Activated CD4-positive, alpha-beta T cell treated with anti-CD3 and anti-CD28 coated beads, Interleukin-2, amount 10 ng/mL, durations not matched to agents 24 days and 14 days (primary cell): ENCODE measurements at places on chromosomes 1 and 21. TPM values are rescaled to one million over a fixed set of nuclear protein-coding genes. Genes with fewer than 3 reads are reported as not detected.

GRCh38 chr1:180168786-180169639 lies 14.3 kb downstream of the QSOX1 start:
- peak; percentile 78 for DNase-seq

DNA sequence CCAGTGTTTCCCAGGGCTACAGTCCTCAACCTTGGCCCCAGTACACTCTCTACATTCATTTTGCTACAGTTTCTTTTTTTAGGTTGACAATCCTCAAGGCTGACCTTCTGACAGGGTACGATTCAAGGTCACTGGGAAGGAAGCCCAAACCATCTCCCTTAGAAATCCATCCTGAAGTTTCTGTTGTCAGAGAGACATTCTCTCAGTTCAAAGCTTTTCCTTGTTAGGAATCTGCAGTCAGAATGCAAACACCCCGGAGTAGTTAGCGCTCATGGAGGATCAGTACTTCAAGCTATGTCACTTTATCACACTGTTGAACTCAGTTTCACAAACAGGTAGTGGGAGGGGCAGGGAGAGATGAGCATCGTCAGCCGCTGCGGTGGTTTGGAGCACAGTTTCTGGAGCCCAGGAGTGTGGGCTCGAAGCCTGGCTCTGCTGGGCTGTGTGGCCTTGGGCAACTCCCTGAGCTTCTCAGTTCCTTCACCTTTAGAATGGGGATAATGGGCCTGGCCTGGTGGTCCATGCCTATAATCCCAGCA lies 4.2 kb downstream of the SLC2A5 start:
- no peak for DNase-seq

NBPF19 gene
- 18.1 and 18.8 TPM in 2 replicates for total RNA-seq

- DNase-seq, result no peak
Observed at GRCh38 chr21:18715606-18716005, 312.0 kb upstream of the TMPRSS15 start.

DNA sequence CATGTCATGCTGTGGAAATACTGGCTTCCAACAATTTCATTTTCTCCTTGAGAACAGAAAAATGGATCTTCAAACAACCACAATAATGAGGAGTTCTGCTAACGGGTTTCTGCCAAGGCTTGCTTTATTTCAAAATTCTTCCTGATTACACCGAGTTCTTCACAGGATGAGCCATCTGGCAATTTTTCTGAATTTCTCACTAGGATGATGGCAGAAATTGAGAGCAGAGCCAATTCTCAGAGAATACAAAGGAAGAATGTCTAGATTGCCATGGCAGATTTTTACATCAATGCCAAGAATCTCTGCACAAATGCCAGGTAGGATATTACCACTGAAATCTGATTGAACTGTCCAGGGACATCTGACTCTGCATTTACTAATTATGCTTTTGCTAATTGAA lies 619.0 kb upstream of the CHRM3 start:
- DNase-seq, result no peak

GRCh38 chr1:113231866-113232265 lies 158.4 kb upstream of the MAGI3 start:
- DNase-seq, result no peak

GRCh38 chr1:167077128-167077867 lies 12.9 kb downstream of the GPA33 start:
- DNase-seq, result no peak

DNA sequence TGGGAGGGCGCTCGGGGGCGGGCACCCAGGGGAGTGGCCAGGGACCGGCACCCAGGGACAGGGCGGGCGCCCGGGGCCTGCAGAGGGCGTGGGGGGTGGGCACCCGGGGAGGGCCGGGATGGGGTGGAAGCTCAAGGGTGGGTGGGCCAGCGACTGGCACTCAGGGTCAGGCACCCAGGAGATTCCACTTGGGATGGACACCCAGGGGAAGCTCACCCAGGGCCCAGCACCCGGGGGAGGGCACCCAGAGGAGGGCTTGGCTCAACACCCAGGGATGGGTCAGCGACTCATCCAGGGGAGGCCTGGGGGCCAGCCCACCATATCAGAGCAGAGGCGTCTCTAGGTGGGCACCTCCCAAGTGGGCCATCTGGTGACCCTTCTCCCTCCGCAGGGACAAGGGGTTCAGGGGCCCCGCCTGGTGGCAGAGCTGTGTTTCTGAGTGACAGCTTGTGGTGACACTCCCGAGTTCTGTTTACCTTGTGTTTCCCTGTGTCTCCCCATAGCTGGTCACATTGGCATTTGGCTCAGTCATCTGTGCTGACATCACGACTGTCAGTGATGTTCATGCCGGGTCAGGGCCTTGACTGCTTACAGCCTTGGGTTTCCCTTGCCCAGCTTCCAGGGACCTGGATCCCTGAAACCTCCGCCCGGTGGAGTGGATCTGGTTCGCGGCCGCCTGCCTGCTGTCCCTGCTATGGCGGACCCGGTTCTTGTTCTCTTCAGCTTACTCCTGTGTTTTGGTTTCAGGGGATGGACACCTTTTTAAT lies 749 bp downstream of the IBA57 start:
- DNase-seq, result peak; percentile 88

GRCh38 chr1:186736971-186737685 lies 56.9 kb upstream of the PTGS2 start:
- DNase-seq, result no peak

PDZK1 gene
- 0.16 TPM in 1 of 2 replicates, not detected in the other for total RNA-seq

HHIPL2 gene
- total RNA-seq, result 0.19 and 0.82 TPM in 2 replicates

DNA sequence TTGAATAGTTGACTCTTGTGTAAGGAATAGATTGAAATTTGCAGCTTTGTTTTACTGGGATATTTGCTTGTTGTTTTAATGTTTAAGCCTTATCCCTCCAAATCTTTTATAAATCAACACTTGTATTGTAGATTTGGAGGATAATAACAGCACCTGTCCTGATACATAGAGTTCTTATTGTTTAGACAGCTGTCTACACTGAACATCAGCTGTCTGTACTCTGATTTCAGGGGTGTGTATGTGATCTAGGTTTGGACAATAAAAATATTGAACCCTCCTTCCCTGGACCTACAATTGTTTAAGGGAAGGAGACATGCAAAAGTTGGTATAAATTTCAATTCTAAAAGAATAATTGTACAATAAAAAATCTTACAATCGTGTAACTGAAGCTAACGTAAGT lies 48.3 kb upstream of the DPH5 start:
- no peak for DNase-seq

- no peak for DNase-seq
Observed at GRCh38 chr1:15296585-15297321, 49.7 kb downstream of the FHAD1 start.

- no peak for DNase-seq
Observed at GRCh38 chr1:230892018-230892491, 23.7 kb upstream of the C1orf198 start.

DNA sequence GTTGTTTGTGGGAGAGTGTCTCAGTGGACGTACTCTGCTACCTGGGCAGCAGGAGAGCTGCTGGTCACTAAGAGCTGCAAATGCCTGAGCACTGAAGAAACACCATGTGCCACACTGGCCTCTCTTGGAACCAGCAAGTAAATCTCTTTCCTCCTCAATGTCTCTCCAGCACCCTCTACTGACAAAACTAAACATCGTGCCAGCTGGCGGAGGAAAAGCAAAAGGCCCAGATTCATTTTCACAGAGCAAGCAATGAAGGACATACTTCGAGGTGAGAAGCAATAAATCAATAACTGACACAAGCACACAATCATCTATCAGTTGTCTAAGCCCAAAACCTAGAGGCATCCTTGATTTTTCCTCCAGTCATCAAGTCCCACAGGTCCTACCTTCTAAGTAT lies 78.1 kb downstream of the RERE start:
- DNase-seq, result no peak

WNT3A gene
- not detected in 2 replicates for total RNA-seq

DNA sequence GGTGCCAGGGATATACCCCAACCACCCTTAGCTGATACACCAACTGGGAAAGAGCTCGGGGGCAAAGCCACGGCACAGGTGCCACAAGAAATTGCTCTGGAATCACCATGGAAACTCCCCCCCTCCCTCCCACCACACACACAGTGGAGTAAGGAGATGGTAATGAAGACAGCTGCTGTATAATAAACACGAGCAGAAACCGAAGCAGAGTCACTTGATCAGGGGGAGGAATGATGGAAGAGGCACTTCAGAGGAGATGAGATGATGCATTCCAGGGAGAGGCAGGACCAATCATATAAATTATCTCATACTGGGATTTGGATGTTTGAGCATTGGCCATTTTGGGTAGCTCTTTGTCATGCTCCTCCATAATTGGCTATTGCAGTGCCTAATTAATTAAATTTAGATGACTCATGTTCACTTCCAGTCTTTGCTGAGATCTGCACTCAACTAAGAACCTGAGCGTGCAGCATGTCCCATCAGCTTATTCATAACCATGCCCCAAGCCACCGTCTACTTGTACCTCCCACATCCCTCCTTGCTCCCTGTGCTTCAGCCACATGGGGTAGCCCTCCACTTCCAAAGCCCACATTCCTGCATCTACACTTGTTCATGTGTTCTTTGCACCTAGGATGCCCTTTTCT lies 189.5 kb downstream of the ZSCAN20 start:
- no peak for DNase-seq

DNA sequence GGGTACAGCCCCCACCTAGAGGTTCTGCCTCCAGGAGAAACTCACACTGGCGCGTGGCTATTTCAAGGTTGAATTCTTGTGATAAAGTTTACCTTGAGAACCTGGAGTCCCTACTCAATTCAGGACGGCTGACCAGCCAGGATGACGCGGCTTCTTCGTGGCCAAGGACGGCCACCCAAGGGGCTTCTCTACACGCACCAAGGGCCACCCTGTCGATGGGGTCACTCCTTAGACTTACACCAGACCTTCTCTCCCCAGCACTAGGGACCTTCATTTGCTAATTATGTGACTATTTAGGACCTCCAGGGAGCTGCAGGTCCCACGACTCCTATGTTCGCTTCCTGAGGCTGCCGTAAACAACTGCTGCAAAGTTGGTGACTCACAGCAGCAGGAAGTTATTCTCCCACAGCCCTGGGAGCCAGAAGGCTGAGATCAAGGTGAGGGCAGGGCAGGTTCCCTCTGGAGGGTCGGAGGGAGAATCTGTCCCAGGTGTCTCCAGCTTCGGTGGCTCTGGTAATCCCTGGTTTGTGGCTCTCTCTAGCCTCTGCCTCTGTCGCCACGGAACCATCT lies 135.9 kb downstream of the NPHP4 start:
- DNase-seq, result no peak

TCP10L gene
- total RNA-seq, result 0.58 and 1.1 TPM in 2 replicates

DNA sequence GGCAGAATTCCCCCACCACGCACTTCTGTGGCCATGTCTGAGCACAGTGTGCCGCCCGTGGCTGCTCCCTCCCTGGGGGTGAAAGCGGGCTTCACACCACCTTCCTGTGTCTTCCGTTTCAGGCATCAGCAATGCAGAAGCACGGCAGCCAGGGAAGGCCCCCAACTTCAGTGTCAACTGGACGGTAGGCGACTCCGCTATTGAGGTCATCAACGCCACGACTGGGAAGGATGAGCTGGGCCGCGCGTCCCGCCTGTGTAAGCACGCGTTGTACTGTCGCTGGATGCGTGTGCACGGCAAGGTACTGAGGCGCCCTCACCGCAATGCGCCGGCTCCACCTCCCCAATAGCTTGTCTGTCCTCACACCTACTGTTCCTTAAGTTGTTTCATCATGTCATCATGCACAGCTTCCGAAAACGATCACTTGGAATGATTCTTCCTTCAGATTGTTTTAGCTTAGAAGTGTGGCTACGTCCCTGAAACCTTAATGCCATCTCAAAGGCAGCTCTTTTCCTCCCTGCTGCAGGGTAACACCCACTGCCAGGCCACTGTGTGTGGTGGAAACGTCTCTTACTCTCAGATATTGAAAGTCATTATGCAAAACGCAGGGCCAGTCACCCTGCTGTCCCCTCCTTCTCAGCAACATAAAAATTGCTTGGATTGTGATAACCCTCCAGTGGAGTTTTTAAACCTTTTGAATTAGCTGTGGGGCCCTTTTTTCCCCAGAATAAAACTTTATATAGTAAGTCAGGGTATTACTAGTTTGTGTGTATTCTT lies 66.8 kb downstream of the POFUT2 start:
- DNase-seq, result peak; percentile 51

GRCh38 chr1:184878002-184878401 lies 96.3 kb downstream of the NIBAN1 start:
- DNase-seq, result no peak

DCAF6 gene
- total RNA-seq, result 20.6 and 24.1 TPM in 2 replicates

- no peak for DNase-seq
Observed at GRCh38 chr21:34702341-34703170, 33.8 kb downstream of the CLIC6 start.

GRCh38 chr1:230143534-230143933 lies 76.5 kb downstream of the GALNT2 start:
- DNase-seq, result no peak

BTBD19 gene
- 22.2 and 22.7 TPM in 2 replicates for total RNA-seq

DNA sequence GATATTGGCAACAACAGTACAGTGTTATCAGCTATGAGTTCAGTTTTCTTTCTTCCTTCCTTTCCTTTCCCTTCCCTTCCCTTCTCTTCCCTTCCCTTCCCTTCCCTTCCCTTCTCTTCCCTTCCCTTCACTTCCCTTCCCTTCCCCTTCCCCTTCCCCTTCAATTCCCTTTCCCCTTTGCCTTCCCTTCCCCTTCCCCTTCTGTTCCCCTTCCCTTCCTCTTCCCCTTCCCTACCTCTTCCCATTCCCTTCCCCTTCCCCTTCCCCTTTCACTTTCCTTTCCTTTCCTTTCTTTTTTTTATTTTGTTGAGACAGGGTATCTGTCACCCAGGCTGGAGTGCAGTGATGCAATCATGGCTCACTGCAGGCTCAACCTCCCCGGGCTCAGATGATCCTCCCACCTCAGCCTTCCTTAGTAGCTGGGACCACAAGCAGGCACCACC lies 72.3 kb upstream of the CAPZB start:
- DNase-seq, result no peak

GRCh38 chr1:204217648-204218000 lies 3.8 kb upstream of the GOLT1A start:
- no peak for DNase-seq

DNA sequence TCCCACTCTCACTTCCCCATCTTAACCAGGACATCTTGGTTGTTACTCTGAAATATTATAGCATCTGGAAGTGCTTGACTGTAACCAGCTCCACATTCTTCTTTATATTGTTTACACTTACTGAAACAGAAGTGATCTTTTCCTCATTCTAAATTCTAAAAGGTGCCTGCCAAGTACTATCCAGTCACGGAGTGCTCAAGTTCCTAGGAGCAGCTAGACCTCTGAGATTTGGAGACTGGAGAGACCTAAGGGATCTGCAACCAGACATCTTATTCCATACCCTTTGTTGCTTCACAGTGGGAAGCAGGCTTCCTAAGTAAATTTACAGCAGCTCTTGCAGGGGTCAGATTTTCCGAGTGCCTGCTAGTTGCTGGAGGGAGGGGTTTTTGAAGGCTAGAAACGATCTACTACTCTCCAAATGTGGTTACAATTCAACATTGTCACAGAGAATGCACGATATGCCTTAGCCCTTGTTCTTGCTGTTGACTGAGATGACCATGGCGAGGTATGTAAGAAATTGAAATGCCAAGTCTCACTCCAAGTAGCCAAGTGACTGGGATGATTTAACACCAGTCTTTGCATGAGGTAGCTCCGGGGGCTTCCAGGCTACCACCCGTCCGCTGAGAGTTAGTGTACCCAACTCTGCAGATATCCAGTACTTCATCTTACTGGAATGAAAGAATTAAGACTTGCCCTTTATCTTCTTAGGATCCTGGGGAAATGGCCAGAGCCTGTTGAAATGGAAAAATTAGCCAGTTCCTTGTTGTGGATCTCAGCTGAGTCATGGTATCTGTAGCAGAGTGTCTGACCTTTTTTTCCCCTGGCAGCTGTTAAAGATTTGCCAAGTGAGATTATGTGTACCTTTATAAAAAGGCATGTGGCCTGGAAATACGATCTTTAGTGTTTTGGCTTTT lies 150.8 kb downstream of the MAST2 start:
- DNase-seq, result no peak
